ENCODE measurements at places on chromosomes 1 and 21.
A peak's percentile ranks its signal among the peaks of the same experiment; 100 is the strongest.

GRCh38 chr1:24126018-24126671 is 14.2 kb upstream of the MYOM3 start:
- peaks cover 8% of the 10 kb centered on the region for H3K27me3 ChIP-seq
- H3K27ac ChIP-seq: no peak overlapping the region
- H3K4me1 ChIP-seq: no peaks in the 10 kb centered on the region

- H3K4me1 ChIP-seq: peaks cover 4% of the 10 kb centered on the region
- no peak overlapping the region for H3K27ac ChIP-seq
- H3K27me3 ChIP-seq: no peaks in the 10 kb centered on the region
- H3K4me3 ChIP-seq: no peak overlapping the region
- DNase-seq: no peak
Observed at GRCh38 chr1:20978413-20978812, 191.3 kb upstream of the HP1BP3 start.

GRCh38 chr1:107244709-107245500 is 104.1 kb downstream of the NTNG1 start:
- H3K27me3 ChIP-seq: no peaks in the 10 kb centered on the region
- no peaks in the 10 kb centered on the region for H3K36me3 ChIP-seq

DNA sequence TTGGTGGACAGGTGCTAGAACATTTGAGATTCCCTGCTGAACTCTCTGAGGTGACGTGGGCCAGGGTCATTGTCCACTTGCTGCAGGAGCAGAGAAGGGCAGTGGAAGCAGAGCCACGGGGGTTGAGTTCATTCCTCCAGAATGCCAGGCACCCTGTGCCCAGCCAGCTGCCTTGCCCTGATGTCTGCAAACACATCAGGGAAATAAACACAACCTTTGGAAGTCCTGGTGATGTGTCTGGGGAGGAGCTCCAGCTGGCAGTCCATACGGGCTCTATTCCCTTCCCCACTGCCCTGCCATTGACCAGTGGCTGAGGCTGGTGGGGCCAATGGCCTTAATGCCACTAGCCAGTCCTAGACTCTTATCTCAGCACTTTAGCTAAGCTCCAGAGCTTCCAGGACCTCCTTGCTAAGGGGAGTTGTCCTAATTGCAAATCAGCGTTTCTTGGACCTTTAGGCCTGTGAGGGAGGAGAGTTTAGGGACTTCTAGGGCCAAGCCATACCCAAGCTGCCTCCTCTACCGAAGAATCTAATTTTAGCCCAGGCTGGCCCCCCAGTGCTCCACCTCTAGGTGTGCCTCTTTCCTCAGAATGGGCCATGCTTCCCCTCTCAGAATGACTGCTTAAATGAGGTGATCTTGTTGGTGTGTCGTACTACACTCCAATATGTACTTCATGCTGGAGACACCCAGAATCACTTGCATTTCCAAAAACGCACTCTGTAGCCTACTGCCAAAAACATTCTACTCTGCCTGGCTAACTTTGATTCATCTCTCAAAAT is 25.9 kb upstream of the MFSD2A start:
- H3K4me1 ChIP-seq: no peaks in the 10 kb centered on the region
- no peaks in the 10 kb centered on the region for H3K36me3 ChIP-seq
- H3K27ac ChIP-seq: no peak overlapping the region
- H3K27me3 ChIP-seq: no peaks in the 10 kb centered on the region

GRCh38 chr1:24438423-24438901 is 22.9 kb downstream of the NIPAL3 start:
- peaks cover 10% of the 10 kb centered on the region for H3K36me3 ChIP-seq
- H3K4me3 ChIP-seq: no peak overlapping the region
- no peaks in the 10 kb centered on the region for H3K27me3 ChIP-seq
- H3K27ac ChIP-seq: peak overlapping the region; percentile 56
- H3K4me1 ChIP-seq: peaks cover 9% of the 10 kb centered on the region

- H3K27me3 ChIP-seq: no peaks in the 10 kb centered on the region
- no peak for DNase-seq
- H3K27ac ChIP-seq: no peak overlapping the region
- no peak overlapping the region for H3K4me3 ChIP-seq
- H3K36me3 ChIP-seq: no peaks in the 10 kb centered on the region
- no peaks in the 10 kb centered on the region for H3K4me1 ChIP-seq
Observed at GRCh38 chr1:242239398-242239797, 240.5 kb upstream of the MAP1LC3C start.

- DNase-seq: no peak
- H3K4me3 ChIP-seq: no peak overlapping the region
- H3K27me3 ChIP-seq: no peaks in the 10 kb centered on the region
- no peak overlapping the region for H3K27ac ChIP-seq
- H3K4me1 ChIP-seq: no peaks in the 10 kb centered on the region
- peaks cover 11% of the 10 kb centered on the region for H3K36me3 ChIP-seq
Observed at GRCh38 chr1:236429715-236430274, 35.7 kb downstream of the EDARADD start.
